ENCODE measurements at places on chromosomes 3 and 15. TPM values are rescaled to one million over a fixed set of nuclear protein-coding genes. Genes with fewer than 3 reads are reported as not detected.

- no peak overlapping the region for H3K27ac ChIP-seq
- H3K27me3 ChIP-seq, result no peaks in the 10 kb centered on the region
- H3K4me1 ChIP-seq, result peaks cover 13% of the 10 kb centered on the region
- H3K36me3 ChIP-seq, result no peaks in the 10 kb centered on the region
Observed at GRCh38 chr15:93477721-93478120, 388.7 kb upstream of the RGMA start.

DNA sequence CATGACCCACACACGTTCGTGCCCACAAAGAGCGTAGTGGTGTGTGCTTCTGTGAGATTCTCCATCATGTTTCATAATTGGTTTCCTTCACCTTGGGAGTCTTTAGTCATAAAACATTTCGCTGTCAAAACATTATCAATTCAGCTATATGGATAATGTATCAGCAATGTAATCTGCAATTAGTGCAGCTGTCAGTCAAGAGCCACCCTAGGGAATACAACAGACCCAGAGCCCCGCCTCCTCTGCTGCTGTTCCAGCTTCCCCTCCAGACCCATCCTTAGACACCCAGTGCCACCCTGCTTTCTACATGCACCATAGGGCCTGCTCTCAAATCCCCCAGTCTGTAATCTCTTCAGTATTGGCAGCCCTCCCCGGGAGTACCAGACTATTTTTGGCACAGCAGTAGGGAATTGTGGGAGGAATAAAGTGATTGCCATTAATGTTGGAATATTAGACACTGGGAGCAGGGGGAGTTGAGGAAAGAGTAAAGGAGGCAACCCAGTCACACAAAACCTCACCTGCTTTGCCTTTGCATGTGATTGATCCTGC lies 31.5 kb upstream of the C3orf80 start:
- H3K36me3 ChIP-seq, result no peaks in the 10 kb centered on the region
- no peak overlapping the region for H3K4me3 ChIP-seq
- no peak overlapping the region for H3K27ac ChIP-seq

CCDC14 gene
- total RNA-seq, result 48.3 TPM

DNA sequence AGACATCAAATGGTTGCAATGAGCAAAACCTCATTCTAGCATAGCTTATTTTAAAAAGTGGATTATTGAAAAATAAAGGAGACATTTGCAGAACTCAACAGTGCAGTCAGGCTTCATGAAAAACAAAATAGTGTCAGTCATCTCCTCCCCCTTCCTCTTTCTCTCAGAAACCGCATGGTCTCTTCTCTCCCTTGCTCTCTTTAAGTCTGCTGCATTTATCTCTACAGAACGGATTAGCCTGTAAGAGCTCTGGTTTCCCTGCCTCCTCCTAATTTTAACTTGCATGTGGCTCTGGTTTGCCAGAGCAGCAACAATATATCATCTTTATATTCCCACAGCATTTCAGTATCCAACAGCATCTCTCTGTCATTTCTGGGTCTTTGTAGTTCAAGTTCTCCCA lies 609.0 kb downstream of the MECOM start:
- no peak for DNase-seq
- no peak overlapping the region for H3K4me3 ChIP-seq
- no peaks in the 10 kb centered on the region for H3K4me1 ChIP-seq
- no peaks in the 10 kb centered on the region for H3K36me3 ChIP-seq
- H3K27me3 ChIP-seq, result no peaks in the 10 kb centered on the region

XXYLT1 gene
- 18.8 TPM for total RNA-seq

- no peak overlapping the region for H3K4me3 ChIP-seq
- peaks cover 9% of the 10 kb centered on the region for H3K4me1 ChIP-seq
- no peak for DNase-seq
- H3K27me3 ChIP-seq, result no peaks in the 10 kb centered on the region
Observed at GRCh38 chr3:102140116-102140515, 290.8 kb downstream of the NFKBIZ start.

GRCh38 chr15:71800190-71800589 lies 10.2 kb upstream of the NR2E3 start:
- no peak for DNase-seq
- no peak overlapping the region for H3K4me3 ChIP-seq
- peak overlapping the region; percentile 47 for H3K27ac ChIP-seq
- no peaks in the 10 kb centered on the region for H3K27me3 ChIP-seq
- H3K36me3 ChIP-seq, result no peaks in the 10 kb centered on the region
- peaks cover 8% of the 10 kb centered on the region for H3K4me1 ChIP-seq

DNA sequence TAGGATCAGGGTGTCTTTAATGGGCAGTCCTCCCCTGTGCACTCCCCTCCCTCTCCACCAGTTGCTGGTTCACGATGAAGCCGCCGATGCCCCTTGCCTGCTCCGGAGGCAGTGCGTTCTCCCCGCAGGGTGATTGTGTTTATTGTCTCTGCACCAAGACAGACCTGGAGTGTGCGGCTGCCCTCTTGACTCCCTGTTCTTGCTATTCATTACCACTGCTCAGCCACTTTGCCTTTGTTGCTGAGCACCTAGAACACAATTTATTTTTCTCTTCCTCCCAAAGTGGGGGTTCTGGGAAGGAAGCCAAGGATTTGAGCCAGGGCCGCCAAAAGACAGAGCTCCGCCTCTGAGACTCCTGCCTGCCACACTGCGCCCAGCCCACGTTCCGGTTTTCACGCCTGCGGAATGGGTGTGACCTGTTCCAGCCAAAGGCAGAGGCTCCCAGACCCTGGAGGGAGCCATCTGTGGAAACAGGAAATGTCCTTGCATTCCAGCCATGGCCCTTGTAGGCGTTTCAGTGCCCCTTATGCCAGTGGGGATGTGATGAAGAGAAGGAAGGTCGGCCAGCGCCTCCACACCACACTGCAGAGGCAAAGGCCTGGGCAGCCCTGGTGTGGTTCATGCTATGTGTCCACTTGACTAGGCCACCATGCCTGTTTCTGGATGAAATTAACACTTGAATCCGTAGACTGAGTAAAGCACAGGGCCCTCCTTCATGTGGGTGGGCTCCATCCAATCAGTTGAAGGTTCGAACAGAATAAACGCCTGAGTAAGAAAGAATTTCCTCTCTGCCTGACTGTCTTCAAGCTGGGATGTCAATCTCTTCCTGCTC lies 85.8 kb downstream of the HMG20A start:
- H3K27me3 ChIP-seq, result no peaks in the 10 kb centered on the region
- H3K4me1 ChIP-seq, result peaks cover 29% of the 10 kb centered on the region
- peak; percentile 72 for DNase-seq

DNA sequence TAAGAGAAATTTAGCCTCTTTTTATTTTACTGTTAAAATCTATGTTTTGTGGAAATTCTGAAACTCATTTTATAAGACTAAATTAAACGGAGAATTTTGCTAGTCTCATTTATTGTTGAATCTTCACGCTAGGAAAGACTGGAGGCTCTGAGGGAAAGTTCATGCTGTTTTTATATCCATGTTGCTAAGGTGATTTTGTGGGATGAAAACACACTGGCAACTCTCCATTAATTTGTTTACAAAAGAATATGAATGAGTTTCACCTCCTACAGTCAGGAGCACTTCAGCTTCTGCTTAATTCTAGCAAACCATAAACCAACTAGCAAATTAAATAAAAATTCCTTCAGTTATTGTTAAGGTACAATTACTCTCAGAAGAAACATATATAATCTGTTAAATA lies 195.4 kb downstream of the RAP2B start:
- H3K36me3 ChIP-seq, result no peaks in the 10 kb centered on the region
- H3K4me1 ChIP-seq, result no peaks in the 10 kb centered on the region
- H3K27me3 ChIP-seq, result no peaks in the 10 kb centered on the region
- H3K27ac ChIP-seq, result no peak overlapping the region
- H3K4me3 ChIP-seq, result no peak overlapping the region
- no peak for DNase-seq

GRCh38 chr3:149453140-149453805 lies 21.2 kb upstream of the TM4SF4 start:
- H3K4me1 ChIP-seq, result no peaks in the 10 kb centered on the region
- H3K4me3 ChIP-seq, result no peak overlapping the region
- no peaks in the 10 kb centered on the region for H3K36me3 ChIP-seq

- H3K27me3 ChIP-seq, result no peaks in the 10 kb centered on the region
- no peak overlapping the region for H3K27ac ChIP-seq
- DNase-seq, result no peak
- H3K36me3 ChIP-seq, result no peaks in the 10 kb centered on the region
- H3K4me1 ChIP-seq, result no peaks in the 10 kb centered on the region
Observed at GRCh38 chr3:12900885-12901411, 59.6 kb upstream of the RPL32 start.

GRCh38 chr3:13336592-13336991 lies 83.5 kb downstream of the NUP210 start:
- H3K36me3 ChIP-seq, result no peaks in the 10 kb centered on the region
- no peak overlapping the region for H3K27ac ChIP-seq
- no peak for DNase-seq
- H3K27me3 ChIP-seq, result peaks cover 25% of the 10 kb centered on the region
- H3K4me3 ChIP-seq, result no peak overlapping the region

GRCh38 chr3:185657211-185657610 lies 71.1 kb downstream of the SENP2 start:
- H3K27me3 ChIP-seq, result no peaks in the 10 kb centered on the region
- no peak for DNase-seq
- no peak overlapping the region for H3K27ac ChIP-seq

DNA sequence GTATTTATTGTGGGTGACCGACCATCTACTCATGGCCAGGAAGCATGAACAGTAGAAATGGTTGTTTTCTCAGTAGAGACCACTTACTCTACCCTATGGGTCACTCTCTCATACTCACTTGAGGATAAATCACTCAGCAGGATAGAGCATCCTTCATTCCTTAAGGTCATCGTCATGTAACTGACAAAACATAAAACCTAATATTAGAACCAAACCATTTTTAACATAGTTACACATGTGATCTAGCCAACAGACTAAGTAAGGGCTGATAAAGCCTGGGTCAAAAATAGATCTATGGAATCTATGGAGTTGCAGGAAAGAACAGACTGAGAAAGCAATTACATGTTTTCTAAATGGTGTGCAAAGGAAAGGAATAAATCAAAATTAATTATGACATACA lies 769.1 kb downstream of the NTRK3 start:
- no peak overlapping the region for H3K4me3 ChIP-seq
- no peaks in the 10 kb centered on the region for H3K4me1 ChIP-seq
- no peaks in the 10 kb centered on the region for H3K36me3 ChIP-seq
- H3K27me3 ChIP-seq, result no peaks in the 10 kb centered on the region
- no peak overlapping the region for H3K27ac ChIP-seq

DNA sequence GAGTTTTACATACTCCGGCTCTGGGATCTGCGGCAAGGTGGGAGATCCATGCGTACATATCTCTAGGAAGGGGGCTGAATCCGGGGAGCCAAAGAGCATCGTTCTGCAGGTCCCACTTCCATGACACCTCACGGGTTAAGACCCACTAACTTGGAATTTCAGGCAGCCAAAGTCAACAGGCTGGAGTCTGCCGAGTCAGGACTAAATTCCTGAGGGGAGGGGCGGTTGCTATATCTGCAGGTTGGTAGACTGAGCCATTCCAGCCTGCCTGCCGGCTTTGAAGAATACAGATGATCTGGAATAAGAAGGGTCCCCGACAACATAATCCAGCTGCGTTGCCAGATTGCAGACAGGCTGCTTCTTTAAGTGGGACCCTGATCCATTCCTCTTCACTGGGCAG lies 65.4 kb upstream of the PEX5L start:
- H3K4me1 ChIP-seq, result no peaks in the 10 kb centered on the region
- no peak overlapping the region for H3K4me3 ChIP-seq
- H3K27ac ChIP-seq, result no peak overlapping the region

DNA sequence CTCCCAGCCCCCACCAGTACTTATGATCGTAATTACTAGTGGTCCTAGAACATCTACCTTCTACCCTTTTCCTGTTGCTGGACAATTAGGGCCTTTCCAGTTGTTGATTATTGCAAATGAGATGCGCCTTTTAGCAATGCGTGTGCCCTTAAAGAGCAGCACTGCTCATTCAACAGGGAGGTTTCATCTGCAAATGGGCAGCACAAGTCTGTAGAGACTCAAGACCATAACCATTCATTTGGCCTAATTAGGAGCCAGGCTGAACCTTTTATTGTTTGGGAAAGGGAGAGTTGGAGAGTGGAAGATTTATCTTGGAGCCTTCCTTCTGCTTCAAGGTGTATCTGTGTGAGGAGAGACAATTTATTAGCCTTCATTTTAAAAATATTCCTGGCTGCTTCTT lies 42.3 kb downstream of the BOC start:
- H3K27me3 ChIP-seq, result no peaks in the 10 kb centered on the region
- peaks cover 60% of the 10 kb centered on the region for H3K4me1 ChIP-seq
- no peak for DNase-seq
- peaks cover 6% of the 10 kb centered on the region for H3K36me3 ChIP-seq
- peak overlapping the region; percentile 99 for H3K27ac ChIP-seq

ST6GAL1 gene
- 2.3 TPM for total RNA-seq

CYP19A1 gene
- total RNA-seq, result not detected

GNAT1 gene
- 0.14 TPM for total RNA-seq

GRCh38 chr3:55907616-55908015 lies 420.5 kb upstream of the WNT5A start:
- no peaks in the 10 kb centered on the region for H3K36me3 ChIP-seq
- H3K4me1 ChIP-seq, result peaks cover 2% of the 10 kb centered on the region
- no peak for DNase-seq
- no peaks in the 10 kb centered on the region for H3K27me3 ChIP-seq
- H3K4me3 ChIP-seq, result no peak overlapping the region
- H3K27ac ChIP-seq, result no peak overlapping the region

DNA sequence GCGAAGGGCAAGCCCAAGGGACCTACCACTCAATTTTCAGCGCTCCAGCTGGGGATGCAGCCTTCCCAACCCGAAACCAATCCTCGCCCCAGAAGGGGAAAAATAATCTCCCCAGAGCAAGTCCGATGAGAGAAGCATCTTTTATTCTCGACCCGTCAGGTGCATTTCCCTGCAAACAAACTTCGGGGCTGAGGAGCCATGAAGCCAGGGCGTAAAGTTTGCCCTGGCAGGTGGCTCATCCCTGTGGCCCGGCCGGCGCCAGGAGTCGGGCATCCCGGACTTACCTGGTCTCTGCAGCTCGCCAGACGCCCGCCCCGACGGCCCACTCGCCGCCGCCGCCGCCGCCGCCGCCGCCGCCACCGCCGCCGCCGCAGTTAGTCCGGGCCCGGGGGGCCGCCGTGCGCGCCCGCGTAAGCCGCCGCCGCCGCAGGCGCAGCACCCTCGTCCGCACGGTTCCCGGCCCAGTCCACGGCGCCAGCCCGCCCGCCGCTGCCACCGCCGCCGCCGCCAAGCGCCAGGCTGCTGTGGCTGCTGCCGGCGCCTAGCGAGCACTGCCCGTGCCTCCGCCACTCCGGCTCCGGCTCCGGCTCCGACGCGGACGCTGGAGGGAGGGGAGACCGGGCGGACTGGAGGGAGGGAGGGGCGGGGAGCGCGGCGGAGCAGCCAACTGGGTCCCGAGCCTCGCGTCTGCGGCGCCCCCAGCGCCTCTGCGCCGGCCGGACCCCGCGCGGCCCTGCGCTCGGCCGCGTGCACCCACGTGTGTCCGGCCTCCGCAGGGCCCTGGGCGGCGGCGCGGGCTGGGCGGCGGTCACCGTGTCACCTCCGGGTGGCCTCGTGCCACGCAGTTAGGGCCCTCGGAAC lies at the start of gene CNTN3:
CNTN3 (minus strand) TSS at position 553 of the 861 bp plus-strand sequence. CDS start 93,547 bp downstream, outside the sequence.
- no peaks in the 10 kb centered on the region for H3K27me3 ChIP-seq
- no peak within 1 kb of the TSS for H3K4me3 ChIP-seq
- no peak for DNase-seq
- H3K36me3 ChIP-seq, result no peaks in the 10 kb centered on the region
